Epithelial cell of esophagus (primary cell): ENCODE measurements at places on chromosomes 2 and 18.

- no peak for DNase-seq
Observed at GRCh38 chr2:220948579-220948978, 623.5 kb downstream of the EPHA4 start.

DNA sequence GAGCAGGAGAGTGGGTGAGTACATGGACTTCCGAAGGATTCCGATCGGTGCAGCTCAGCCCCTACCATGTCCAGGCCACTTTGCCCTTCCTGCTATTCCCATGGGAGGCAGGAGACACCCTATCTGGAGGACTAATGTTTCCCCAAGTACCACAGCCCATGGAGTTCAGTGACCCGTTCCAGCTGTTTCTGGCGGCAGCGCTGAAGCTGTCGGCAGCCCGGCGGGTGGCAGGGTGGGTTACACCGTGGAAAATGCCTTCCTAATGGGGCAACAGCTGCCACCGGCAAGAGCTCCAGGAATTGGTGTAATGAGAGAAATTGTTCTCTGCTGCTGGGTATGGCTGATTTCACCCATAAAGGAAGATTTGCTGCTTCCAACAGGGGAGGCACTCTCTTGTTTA is 98.3 kb downstream of the MYCN start:
- DNase-seq, result no peak

DNA sequence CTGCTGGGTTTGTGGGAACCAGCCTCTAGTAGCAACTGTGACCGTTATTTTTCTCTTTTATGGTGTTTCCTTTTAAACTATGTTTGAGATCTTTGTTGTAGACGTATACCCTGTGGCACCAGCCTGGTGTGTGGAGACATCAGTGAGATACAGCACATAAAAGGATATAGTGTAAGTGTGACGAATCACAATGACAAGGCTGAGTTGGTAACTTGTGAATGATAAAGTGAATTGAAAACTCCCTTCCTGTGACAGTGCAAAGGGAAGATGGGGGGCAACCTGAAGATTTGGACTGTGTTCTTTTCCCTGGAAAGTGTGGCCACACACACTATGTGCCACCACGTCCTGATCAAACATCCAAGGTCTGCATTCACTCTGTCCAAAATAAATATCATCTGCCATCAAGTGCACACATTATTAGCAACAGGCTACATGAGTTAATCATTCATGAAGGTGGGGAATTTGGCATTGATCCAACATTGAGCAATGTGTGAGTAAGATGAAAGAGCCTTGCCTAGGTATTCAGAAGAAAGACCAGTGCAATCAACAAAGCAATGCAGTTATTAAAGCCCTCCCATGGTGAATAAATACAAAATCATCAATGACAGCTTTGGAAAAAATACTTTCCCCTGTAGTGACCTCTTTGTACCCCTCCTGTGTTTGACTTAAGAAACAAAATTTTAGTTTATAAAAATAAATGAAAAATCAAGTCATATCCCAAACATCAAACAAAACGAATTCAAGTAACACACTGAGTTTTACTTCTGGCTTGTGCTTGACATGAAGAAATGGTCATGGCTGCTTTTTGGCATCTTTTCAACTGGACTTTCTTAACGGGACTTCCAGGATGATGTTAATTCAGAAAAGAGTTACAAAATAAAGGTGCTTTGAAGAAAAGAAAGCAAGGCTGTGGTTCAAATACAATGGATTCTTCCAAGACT is 1280.5 kb upstream of the ZEB2 start:
- peak; percentile 99 for DNase-seq

- DNase-seq, result no peak
Observed at GRCh38 chr2:61943251-61943650, 37.8 kb downstream of the COMMD1 start.

DNA sequence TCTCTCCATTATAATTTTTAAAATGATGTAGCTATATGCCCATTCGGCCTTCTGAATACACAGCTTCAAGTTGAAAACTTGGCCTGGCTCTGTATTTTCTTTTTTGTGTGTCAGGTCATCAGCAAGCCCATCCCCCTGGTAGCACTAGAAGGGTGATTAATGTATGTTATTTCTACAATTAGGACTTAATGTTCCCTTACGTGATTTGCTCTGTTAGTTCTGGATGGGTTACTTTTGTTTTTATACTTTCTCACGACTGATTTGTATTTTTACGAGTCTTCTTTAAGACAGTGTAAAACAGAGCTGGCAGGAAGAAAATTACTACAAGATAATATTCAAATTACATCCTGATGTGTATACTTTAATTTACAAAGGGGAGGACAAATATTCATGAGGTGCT is 88.4 kb upstream of the RGPD4 start:
- DNase-seq, result no peak

- no peak for DNase-seq
Observed at GRCh38 chr2:112755444-112755843, 9.0 kb downstream of the CKAP2L start.
